Myocyte (in vitro differentiated cells): ENCODE measurements at places on chromosomes 3 and 15.

GRCh38 chr3:43214616-43215015, 71.7 kb upstream of the SNRK start:
- no peak for DNase-seq

DNA sequence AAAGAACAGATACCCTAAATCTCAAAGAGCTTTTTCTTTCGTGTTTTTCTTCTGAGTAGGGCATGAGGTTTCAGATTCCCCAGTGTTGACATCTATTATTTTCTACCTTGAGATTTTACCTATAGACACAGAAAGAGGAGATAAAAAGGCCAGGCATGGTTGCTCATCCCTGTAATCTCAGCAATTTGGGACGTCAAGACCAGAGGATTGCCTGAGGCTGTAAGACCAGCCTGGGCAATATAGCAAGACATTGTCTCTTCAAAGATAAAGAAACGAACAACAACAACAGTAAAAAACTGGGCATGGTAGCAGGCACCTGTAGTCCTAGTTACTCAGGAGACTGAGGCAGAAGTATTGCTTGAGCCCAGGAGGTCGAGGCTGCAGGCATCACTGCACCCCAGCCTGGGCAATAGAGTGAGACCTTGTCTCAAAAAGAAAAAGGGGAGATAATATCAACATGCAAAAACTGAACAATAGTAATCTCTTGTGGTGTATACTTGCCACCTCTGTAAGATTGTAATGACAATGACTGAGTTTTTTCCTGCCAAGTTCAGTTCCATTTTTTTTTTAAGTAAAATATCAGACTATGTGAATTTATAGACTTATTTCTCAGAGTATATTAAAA, 71.3 kb downstream of the MBNL1 start:
- DNase-seq: no peak

DNA sequence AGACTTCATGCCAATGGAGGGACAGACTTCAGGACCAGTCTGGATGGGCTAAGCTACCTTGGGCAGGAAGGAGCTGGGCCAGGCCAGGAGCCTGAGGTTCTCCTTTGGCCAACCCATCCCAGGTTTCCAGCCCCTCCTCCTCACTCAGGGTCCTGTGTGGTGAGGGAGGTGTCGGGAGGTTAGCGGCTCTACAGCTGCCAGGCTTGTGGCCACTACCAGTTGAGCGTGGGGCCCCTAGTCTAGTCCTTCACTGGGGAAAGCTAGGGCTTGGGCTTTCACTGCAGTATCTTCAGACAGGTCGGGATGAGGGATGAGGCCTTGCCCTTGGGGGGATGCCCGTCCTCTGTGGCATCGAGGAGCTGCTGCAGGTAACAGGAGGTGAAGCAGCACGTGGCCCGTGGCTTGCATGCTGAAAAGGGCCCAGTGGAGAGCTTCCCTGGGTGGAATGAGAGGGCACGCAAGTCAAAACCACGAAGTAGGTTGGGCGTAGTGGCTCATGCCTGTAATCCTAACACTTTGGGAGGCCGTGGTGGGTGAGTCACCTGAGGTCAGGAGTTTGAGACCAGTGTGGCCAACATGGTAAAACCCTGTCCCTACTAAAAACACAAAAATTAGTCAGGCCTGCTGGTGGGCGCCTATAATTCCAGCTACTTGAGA, 8.5 kb upstream of the FANCD2 start:
- peak; percentile 86 for DNase-seq

GRCh38 chr3:12336099-12336498, 47.2 kb downstream of the PPARG start:
- DNase-seq: no peak

- DNase-seq: no peak
Observed at GRCh38 chr3:27630885-27631284, 91.2 kb downstream of the EOMES start.

GRCh38 chr15:90315278-90315982, 36.7 kb upstream of the ZNF774 start:
- peak; percentile 47 for DNase-seq

- DNase-seq: peak; percentile 20
Observed at GRCh38 chr3:82001276-82001923, 240.0 kb upstream of the GBE1 start.

DNA sequence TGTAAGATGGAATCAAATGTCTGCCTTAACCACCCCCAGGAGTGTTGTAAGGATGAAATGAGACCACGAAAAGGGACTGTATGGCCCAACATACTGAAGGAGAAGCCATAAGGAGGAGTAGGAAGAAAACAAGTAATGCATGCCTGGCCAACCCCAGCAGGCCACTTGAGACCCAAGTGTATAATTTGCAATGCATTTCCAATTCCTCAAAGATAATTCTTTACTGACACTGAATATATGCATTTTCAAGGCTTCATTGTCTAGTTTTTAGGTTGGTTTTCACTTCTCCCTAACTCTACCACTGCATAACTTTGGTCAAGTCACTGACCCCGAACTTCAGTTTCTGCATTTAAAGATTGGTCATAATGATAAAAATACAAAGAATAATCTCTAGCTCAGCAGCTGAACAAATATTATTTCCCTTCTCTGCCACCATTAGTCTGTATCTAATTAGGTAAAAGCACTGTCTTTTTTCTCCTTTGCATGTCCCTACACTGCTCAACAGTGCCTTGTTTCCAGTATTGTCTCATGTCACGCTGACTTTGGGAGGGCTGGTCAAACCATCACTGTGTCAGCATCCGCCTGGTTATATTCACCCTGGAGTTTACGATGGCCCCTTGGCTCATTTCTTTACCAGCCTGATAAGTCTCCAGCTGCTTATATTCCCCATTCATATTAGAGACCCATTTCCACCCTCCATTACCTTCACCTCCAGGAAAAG, 378.6 kb downstream of the NTRK3 start:
- no peak for DNase-seq

- no peak for DNase-seq
Observed at GRCh38 chr3:66106788-66107187, 68.1 kb upstream of the MAGI1 start.

GRCh38 chr3:83670416-83670815, 1288.4 kb upstream of the CADM2 start:
- no peak for DNase-seq

- no peak for DNase-seq
Observed at GRCh38 chr3:157414861-157415260, 21.8 kb upstream of the PTX3 start.

GRCh38 chr3:97340940-97341339, 423.6 kb upstream of the ARL6 start:
- no peak for DNase-seq

- no peak for DNase-seq
Observed at GRCh38 chr3:114406922-114407321, 113.1 kb downstream of the TIGIT start.

- no peak for DNase-seq
Observed at GRCh38 chr15:60583946-60584345, 105.0 kb upstream of the ICE2 start.

- peak; percentile 8 for DNase-seq
Observed at GRCh38 chr3:169660709-169661360, 2.7 kb downstream of the MECOM start.

DNA sequence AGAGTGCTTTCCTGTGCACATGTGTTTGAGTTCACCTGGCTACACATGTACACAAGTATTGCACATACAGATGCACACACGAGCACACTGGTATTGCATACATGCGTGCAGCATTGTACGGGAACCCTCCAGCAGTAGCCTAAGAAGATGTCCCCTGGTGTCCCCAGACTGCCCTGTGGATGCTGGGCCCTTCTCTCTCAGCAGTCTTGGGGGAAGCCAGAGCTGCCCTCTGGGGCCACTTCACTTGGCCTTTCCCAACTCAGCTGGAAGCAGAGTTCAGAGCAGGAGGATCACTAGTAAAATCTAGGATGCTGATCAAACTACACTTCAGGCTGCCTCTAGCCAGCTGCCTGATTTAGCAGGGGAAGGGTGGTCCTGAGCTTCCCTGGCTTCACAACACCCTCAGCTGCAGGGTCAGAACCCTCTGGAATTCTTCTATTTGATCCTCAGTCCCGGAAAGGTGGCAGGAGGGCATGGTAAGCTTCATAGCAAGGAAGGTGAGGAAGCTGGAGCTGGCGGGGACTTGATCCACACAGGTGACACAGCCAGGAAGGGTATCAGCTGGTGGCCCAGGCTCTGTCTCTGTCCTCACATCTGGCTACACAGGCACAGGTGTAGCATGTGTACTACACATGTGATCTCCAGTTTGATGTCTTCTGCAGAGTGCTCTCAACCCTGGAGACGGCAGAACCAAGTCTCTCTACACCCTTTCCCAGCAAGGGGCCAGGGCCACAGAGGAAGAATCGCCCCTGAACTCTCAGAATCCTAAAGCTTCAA, 36.5 kb downstream of the KLF15 start:
- no peak for DNase-seq

- DNase-seq: no peak
Observed at GRCh38 chr3:31210068-31210645, 315.7 kb upstream of the GADL1 start.

GRCh38 chr15:63188247-63188925, 1.0 kb upstream of the RAB8B start:
- no peak for DNase-seq

DNA sequence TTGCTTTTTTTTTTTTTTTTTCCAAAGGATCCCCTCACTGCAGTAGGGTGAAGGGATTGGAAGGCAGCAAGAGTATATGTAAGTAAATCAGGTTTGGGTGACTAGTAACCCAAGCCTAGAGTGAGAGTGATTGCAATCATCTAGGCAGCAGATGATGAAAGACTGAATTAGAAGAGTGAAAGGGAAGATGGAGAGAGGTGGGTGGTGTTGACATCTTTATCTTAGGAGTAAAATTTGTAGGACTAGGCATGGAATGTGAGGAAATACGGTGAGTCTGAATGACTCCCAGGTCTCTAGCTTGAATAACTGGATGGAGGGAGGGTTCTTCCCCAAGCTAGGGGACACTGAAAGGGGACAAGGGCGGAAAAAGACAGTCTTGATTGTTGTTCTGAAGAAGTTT, 63.4 kb downstream of the TPRG1 start:
- DNase-seq: no peak

DNA sequence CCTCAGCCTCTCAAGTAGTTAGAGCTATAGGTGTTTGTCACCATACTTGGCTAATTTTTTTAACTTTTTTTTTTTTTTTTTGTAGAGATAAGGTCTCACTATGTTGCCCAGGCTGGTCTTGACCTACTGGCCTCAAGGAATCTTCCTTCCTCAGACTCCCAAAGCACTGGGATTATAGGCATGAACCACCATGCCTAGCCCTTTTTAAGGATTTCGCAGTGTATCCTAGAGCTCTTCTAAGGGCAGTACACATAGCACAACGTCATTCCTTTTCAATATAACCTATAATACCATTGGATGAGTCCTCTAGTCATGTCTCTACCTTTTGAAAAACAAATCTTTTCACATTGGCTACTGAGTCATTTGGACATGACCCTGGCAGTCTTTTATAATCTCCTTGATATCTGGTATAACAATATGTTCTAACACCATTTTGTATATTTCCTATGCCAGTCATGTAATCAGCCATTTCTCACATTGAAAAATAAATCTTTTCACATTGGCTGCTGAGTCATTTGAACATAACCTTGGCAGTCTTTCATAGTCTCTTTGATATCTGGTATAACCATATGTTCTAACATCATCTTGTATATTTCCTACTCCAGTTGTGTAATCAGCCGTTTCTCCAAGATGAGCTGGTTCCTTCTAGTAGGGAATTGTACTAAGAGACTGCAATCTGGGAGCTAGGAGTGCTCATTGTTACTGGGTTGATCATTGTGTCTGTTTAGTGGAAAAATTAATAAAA, 944.7 kb downstream of the MCTP2 start:
- DNase-seq: peak; percentile 21

DNA sequence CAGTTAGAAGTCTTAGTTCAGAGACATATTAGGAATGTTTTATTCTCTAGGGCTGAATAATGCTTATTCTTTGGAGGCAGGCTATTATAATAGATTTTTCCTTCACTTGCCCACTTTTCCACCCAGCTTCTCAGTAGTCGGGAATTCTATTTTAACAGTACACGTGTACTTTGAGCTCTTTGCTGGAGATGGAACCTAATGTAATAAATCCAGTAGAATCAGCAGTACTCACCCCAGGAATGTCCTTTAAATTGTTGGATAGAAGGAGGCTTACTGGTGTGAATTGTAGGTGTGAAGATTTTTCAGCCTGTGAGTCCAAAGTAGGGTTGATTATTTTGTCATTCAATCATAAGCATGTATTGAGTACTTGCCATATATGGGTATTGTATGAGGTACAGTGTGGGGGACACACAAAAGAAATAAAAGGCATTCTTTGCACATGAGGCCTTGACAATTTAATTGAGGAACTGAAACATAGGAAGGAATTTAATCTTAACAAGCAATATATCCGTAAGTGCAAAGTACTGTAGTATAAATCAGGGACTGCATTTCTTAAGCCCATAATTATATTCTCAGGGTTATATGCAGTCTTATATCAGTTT, 29.5 kb upstream of the MGA start:
- no peak for DNase-seq

GRCh38 chr3:197519801-197520211, 36.0 kb downstream of the BDH1 start:
- DNase-seq: peak; percentile 39

DNA sequence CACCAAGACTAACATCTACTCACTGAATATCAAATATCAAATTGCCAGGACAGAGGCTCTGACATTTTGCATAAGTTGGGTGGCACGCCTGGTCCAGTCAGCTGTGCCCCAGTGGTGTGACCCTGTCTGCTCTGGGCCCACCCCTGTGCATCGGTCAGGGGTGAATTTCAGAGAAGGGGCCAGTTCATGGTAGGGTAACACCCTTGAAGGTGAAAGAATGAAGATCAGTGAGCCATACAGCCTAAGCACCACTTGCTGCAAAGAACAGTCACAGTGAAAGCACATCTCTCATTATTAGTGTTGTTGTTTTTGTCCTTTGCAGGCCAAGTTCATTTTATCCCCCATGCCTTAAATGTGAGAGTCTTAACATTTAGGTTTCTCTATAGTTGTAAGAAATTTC, 86.8 kb downstream of the MYRIP start:
- DNase-seq: no peak

DNA sequence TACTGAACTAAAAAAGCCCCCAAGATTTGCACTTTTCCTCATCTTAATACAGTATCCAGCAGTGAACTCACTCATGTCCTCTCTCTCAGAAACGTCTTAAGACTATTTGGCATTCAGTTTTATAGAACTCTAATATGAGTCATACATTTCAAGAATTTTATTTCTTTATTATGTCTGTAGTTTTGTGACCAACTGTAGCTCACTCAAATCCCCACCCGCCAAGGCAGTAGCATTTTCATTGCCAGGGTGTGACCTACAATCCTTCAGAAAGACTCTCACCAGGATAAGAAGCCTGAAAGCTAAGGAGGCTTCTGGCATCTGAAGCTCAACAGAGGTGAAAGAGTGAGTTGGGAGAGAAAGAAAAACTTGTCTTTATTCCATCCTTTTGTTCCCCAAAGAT, 537.1 kb downstream of the RSL24D1 start:
- DNase-seq: no peak
